SJCRH30 (cell line): ENCODE measurements at places on chromosomes 6 and 20. TPM values are rescaled to one million over a fixed set of nuclear protein-coding genes. Genes with fewer than 3 reads are reported as not detected.
A peak's percentile ranks its signal among the peaks of the same experiment; 100 is the strongest.

- peak; percentile 73 for DNase-seq
These were observed 20.4 kb downstream of the HLA-G start for GRCh38 chr6:29847871-29848630.

DNA sequence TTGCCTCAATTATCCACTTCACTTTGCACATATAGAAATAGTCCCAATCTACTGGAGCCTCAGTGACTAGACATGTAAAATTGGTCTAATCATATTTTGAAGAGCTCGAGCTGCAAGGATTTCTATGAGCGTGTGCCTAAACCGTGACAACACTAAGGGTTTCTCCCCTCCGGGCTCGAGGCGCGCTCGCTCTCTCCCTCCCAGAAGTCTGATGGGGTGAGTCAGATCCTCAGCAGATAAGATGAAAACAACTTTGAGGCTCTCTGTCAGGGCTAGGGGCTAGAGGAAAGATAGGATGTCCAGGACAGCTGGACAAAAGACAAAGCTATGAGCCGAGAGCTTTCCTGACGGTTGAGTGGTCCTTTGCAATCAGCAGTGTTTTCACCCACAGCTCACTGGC is 16.8 kb downstream of the GNAS-AS1 start:
- DNase-seq: no peak

DNA sequence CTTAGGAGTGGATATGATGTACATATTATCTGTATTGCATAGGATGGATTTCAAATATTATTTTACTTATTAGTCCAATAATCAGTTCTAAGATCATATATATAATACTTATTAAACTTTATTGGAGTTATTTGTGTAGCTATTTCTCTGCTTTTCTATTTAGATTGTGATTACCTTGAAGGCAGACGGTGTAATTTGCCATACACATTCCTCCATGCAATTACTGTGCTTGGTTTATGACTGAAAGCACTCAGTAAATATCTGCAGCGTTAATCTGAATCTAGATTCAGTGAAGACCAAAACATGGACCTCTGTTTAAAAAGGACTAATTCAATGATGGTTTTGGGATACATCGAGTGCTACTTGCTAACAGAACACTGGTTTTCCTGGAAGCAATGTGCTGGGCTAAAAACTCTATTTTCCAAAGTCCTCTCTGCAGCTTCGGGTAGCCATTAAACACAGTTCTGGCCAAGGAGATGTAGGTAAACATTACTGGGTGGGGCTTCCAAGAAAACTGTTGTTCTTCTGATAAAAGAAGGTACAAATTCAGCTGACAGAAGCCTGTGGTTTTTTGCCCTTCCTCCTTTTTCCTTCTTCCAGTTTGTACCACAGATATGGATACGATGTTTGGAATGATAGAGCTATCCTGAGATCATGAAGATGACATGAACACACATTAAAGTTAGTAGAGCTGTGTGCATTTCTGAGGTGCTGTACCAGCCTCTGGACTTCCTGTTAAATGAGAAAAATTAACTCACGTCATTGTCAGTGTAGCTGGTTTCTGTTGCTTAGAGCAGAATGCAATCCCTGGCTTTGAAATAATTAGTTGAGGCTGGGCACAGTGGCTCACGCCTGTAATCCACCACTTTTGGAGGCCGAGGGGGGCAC is 136.5 kb upstream of the NUP153 start:
- DNase-seq: no peak

DNA sequence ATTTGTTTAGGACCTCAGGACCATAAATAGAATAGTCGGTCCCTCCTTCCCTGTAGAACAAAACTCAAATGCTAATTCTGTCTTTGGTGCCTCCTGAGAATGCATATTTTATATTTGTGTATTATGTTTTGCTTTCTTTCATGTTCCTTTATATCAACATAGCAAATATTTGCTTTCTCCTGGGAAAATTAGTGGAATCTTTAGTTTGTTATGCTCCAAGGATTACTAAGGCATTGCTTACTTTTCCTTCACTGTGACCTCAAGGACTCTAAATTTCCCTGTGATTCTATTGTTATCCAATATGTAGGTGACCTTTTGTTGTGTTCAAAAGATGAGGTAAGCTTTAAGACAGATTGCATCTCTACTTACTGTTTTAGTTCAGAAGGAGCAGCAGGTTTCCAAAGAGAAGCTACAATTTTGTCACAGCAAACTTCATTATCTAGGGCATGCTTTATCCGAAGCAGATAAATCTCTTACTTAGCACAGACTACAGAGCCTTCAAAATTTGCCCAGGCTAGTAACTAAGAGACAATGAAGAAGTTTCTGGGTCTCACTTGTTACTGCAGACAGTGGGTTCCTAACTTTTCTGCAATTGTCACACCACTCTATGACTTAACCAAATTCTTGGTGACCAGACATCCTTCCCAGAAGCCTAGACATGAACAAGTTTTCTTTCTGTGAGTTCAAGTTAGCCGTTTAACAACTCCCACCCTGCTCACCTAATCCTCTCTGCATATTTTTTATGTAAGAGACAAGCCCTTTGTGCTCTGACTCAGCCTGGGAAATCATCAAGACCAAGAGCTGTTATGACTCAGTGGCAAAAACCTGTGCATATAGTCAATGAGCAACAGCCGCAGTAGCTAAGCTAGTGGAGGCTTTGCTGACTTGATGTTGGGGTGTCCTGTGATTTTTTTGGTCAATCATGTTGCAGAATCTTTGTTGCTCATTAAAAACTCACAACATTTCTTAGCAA is 378.8 kb downstream of the QKI start:
- DNase-seq: peak; percentile 62

GRCh38 chr20:62668441-62669027 is 26.2 kb downstream of the SLCO4A1 start:
- peak; percentile 98 for DNase-seq

DNA sequence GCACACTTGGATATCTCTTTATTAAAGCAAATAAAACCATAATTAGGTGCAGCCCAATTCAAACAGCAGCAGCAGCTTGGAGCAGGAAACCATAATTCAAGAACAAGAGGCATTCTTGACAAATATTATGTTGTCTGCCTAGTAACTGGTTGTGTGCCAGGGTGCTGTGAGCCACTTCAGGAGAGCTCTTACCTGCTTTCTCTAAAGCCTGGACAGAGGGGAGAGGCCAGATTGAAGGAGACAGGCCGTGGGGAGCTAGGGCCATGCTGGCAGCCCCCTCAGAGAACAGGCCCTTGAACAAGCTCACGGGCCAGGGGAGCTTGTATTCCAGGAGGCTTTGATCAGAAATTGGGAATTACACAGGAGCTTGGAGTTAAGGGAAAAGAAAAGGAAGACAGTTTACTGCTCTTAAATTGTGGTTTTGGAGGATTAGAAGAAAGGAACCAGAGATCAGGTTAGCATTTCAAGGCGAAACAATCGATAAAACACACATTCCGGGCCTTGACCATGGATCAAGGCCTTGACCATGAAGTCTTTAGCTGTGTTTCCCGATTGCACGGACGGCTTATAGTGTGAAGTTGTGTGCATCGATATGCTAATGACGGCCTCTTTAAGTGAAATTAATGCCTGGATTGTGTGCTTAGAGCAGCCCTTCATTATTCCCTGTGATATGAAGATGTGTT is 69.8 kb upstream of the NKX2-2 start:
- no peak for DNase-seq

- DNase-seq: no peak
These were observed 160.2 kb downstream of the SYNDIG1 start for GRCh38 chr20:24629668-24630067.

DNA sequence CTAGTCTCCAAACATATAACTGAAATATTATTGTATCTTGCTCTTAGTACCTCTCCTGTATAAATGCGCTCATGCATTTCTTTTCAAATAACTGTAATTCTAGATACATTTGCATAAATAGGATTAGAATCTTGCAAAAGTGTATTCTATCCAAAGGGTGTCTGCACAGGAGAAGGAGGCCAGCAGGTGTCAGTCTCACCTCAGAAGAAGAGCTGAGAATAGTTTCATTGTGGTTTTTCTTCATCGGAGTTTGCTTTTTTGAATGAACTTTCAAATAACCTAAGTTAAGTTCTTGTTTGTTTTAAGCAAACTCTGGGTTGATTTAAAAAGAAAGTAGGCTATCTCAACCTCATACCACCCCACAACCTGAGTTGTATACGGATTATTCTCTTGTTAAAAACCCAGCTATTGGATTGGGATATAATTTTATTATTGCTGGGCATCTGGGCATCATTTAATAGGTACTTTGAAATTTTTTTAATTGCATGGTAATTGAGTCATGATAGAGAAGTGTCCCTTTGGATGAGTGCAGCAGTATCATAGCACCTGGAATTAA is 125.0 kb upstream of the MLIP start:
- DNase-seq: peak; percentile 68

- DNase-seq: no peak
These were observed 67.8 kb downstream of the RNF182 start for GRCh38 chr6:13992417-13993055.

DNA sequence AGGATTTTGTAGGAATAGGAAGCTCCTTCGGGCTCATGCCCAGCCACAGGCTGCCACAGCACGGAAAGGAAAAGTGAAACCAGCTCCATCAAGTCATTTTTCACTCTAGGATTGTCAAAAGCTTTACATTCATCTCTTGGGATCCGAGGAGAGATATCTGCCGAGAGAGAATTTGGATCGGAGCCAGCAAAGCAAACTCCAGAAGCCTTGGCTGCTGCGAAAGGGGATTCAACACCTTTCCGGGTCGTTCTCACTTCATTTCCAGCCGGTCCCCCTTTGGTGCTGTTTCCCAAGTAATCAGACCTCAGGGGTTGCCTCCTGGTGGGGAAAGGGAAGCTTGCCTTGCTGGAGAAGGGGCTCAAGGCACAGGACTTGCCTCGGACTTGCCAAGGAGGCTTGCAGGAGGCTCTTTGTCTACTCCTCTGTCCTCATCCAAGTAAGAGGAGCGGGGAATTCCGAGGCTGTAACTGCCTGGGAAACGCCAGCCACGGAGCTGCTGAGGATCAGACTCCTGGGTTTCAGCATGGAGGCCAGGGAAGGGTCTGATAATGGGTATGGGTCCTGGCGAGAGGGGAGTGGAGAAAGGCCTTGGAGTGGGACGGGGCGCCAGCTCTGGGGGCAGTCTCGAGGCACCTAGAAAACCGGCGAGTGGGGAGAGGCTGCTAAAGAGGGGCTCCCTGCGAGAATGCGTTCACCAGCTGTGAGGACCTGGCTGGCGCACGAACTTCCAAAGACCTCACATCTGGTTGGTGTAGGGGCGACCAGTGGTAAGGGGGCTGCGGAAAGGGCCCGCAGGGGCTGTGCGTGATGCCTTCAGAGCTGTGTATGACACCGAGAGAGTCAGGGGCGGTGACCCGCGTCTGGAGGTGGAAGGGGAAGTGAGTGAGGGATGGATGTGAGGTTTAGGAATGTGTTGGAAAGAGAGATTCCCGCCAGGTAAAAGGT is 702 bp downstream of the ETV7 start:
- peak; percentile 37 for DNase-seq

DNA sequence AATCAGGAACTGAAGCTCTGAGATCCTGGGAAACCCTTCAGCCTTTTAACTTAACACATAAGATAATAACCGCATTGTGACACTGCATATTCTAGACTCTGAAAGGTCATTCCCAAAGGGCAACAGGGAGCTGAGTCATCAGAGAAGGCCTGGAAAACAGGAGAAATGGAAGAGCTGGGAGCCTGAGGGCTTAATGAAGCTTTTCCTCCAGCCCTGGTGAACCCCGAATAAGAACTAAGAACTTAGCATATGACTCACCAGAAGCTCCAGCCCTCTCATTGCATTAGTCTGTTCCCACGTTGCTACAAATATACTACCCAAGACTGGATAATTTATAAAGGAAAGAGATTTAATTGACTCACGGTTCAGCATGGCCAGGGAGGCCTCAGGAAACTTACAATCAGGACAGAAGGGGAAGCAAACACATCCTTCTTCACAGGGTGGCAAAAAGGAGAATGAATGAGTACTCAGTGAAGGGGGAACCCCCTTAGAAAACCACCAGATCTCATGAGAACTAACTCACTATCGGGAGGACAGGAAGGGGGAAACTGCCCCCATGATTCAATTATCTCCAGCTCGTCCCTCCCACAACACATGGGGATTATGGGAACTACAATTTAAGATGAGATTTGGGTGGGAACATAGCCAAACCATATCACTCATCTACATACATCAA is 648.5 kb downstream of the TFAP2A start:
- DNase-seq: peak; percentile 33

DNA sequence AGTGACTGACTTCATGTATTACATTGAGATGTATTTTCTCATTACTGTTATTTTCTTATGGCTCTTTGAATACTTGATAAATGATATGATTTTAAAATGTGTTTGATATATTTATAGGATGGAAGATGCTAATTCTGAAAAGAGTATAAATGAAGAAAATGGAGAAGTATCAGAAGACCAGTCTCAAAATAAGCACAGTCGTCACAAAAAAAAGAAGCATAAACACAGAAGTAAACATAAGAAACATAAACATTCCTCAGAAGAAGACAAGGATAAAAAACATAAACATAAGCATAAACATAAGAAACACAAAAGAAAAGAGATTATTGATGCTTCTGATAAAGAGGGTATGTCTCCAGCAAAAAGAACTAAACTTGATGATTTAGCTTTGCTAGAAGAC is 47.5 kb downstream of the FAM217A start:
- no peak for DNase-seq

GRCh38 chr6:5622276-5623005 is 361.1 kb downstream of the FARS2 start:
- DNase-seq: no peak

- no peak for DNase-seq
These were observed 14.0 kb upstream of the SERPINB9 start for GRCh38 chr6:2917065-2917464.

- DNase-seq: no peak
These were observed 24.6 kb downstream of the MANBAL start for GRCh38 chr20:37314099-37314498.

GRCh38 chr20:15889514-15890256 is 683.6 kb downstream of the KIF16B start:
- peak; percentile 89 for DNase-seq

- no peak for DNase-seq
These were observed 1310.5 kb upstream of the CITED2 start for GRCh38 chr6:140684776-140685550.

DNA sequence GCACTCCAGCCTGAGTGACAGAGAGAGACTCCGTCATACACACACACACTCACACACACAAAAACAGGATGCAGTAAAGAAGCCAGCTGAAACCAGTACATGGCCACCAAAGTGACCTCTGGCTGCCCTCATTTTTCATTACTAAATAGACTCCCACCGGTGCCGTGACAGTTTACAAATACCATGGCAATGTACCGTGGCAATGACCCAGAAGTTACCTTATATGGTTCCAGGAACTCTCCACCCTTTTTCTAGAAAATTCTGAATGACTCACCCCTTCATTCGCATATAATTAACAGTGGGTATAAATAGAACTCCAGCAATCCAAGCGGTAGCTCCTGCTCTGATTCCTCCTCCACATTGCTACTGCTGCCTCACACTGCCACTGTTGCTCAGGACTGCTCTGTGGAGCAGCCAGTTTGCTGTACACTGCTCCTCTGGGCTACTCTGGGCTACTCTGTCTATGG is 57.7 kb downstream of the SNX5 start:
- no peak for DNase-seq

MLN gene
- not detected in 2 replicates for total RNA-seq

STX7 gene
- total RNA-seq: 17.3 and 18.6 TPM in 2 replicates

KIF16B gene
- 2.0 and 2.6 TPM in 2 replicates for total RNA-seq

FOXA2 gene
- total RNA-seq: 2.7 and 3.2 TPM in 2 replicates

ZNF391 gene
- total RNA-seq: 0.08 and 0.18 TPM in 2 replicates

TMEM181 gene
- total RNA-seq: 31.1 and 33.5 TPM in 2 replicates
